ENCODE measurements at places on chromosomes 12 and 14. TPM values are rescaled to one million over a fixed set of nuclear protein-coding genes. Genes with fewer than 3 reads are reported as not detected.

The CLEC4C gene
- not detected for total RNA-seq

The IFNG gene
- 0.51 TPM for total RNA-seq

The RD3L gene
- not detected for total RNA-seq

The NRIP2 gene
- 11.8 TPM for total RNA-seq

The GALNT6 gene
- 14.4 TPM for total RNA-seq

The SLC39A5 gene
- total RNA-seq = 0.31 TPM

The CLEC2A gene
- not detected for total RNA-seq

The ETFBKMT gene
- total RNA-seq = 3.8 TPM

The GCN1 gene
- total RNA-seq = 68.3 TPM

The B4GALNT3 gene
- total RNA-seq = 14.0 TPM

The PAX9 gene
- 31.5 TPM for total RNA-seq

The TMEM233 gene
- 0.92 TPM for total RNA-seq

The TBX5 gene
- not detected for total RNA-seq

The GARIN6 gene
- total RNA-seq = not detected

The PRPF40B gene
- 17.8 TPM for total RNA-seq

The CAPZA3 gene
- not detected for total RNA-seq

The AMIGO2 gene
- 2.5 TPM for total RNA-seq

The SYNE3 gene
- 15.2 TPM for total RNA-seq

The PRB2 gene
- not detected for total RNA-seq

The ASCL1 gene
- total RNA-seq = not detected

The MORN3 gene
- 0.41 TPM for total RNA-seq

The RHEBL1 gene
- 0.31 TPM for total RNA-seq

The SYT1 gene
- 1.6 TPM for total RNA-seq

The MDGA2 gene
- total RNA-seq = 1.0 TPM

The SALL2 gene
- 9.0 TPM for total RNA-seq

The LUM gene
- 449 TPM for total RNA-seq
